ENCODE measurements at places on chromosomes 3 and 15.

- peaks cover 20% of the 10 kb centered on the region for H3K4me1 ChIP-seq
- peaks cover 21% of the 10 kb centered on the region for H3K36me3 ChIP-seq
- H3K27ac ChIP-seq = no peak overlapping the region
- DNase-seq = no peak
Measured at GRCh38 chr15:43100971-43101370, 4.9 kb downstream of the UBR1 start.

GRCh38 chr3:169454823-169455222, 208.7 kb downstream of the MECOM start:
- no peaks in the 10 kb centered on the region for H3K4me1 ChIP-seq
- no peaks in the 10 kb centered on the region for H3K36me3 ChIP-seq
- DNase-seq = no peak
- no peak overlapping the region for H3K4me3 ChIP-seq
- no peaks in the 10 kb centered on the region for H3K27me3 ChIP-seq

DNA sequence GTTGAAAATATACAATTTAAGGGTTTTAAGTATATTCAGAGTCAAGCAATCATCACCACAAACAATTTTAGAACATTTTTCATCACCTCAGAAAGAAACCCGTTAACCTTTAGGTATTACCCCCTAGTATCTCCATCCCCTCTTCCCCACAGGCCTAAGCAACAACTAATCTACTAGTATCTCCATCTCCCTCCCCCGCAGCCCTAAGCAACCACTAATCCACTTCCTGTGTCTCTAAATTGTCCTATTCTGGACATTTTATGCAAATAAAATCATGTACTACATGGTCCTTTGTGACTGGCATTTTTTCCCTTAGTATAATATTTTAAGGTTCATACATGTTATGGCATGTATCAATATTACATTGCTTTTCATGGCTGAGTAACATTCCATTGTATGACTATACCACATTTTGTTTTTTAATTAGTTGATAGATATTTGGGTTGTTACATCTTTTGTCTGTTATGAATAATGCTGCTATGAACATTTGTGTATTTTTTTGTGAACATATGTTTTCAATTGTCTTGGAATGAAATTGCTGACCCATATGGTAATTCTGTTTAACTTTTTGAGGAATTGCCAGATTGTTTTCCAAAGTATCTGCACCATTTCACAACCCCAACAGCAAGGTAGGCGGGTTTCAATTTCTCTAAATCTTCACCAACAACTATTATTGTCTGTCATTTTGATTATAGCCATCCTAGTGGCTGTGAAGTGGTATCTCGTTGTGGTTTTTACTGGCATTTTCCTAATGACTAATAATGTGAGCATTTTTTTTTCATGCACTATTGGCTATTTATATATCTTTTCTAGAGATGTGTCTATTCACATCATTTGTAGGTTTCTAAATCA, 215.6 kb upstream of the CD96 start:
- H3K27me3 ChIP-seq = no peaks in the 10 kb centered on the region
- H3K4me3 ChIP-seq = no peak overlapping the region
- H3K36me3 ChIP-seq = no peaks in the 10 kb centered on the region
- DNase-seq = no peak
- no peaks in the 10 kb centered on the region for H3K4me1 ChIP-seq

DNA sequence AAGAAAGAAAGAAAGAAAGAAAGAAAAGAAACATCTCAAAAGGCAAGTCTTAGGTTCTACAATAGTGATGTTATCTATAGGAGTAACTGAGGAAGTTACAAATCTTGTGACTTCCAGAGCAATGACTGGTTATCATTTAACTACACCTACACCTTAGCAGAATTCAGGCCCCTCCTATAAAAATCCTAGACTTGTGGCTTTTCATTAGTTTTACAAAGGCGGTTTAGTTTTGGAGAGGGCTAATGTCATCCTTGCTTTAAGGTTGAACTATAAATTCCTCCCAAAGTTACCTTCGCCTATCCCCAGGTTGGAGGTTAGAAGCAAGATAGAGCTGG, 4.1 kb upstream of the SCAP start:
- no peaks in the 10 kb centered on the region for H3K27me3 ChIP-seq
- no peak overlapping the region for H3K27ac ChIP-seq
- H3K36me3 ChIP-seq = no peaks in the 10 kb centered on the region
- no peak for DNase-seq
- peaks cover 2% of the 10 kb centered on the region for H3K4me1 ChIP-seq

DNA sequence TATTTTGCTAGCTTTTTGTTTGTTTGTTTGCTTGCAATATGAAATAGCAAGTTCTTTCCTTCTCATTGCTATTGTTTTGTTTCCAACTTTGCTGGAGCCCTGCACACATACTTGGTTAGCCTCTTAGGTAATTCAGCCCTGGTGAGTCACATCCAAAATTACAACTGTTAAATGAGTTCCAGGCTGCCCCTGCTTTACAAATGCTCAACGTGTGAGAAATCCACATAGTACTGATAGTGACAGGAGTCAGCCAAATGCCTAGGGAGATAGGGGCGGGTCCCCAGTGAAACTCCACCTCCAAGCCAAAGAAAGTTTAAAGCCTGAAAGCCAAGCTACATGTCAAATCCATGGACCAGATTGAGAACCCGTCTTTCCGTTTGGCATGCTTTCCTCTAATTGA, 81.3 kb upstream of the RNF7 start:
- H3K4me3 ChIP-seq = no peak overlapping the region
- H3K36me3 ChIP-seq = no peaks in the 10 kb centered on the region
- H3K4me1 ChIP-seq = peaks cover 15% of the 10 kb centered on the region
- H3K27ac ChIP-seq = no peak overlapping the region
- DNase-seq = no peak

DNA sequence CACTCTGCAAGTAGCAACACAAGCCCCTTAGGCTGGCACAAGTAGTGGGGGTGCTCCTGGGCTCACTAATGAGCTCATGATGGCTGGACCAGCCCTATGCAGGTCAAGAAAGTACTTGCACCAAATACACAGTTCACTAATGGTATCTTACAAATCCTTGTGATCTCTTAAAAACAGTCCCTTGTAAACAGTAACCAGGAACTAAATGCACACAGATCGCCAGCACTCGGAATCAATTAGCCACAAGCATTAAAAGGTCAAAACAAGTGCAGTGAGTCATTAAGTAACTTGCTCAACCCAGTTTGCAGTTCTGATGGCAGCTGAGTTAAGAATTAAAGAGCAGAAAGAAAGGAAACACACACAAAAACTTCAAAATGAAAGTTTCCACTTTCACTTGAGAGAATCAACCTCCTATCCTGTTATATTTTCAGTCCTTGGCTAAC, 43.2 kb downstream of the ARHGEF3 start:
- no peak overlapping the region for H3K4me3 ChIP-seq
- H3K27me3 ChIP-seq = no peaks in the 10 kb centered on the region
- DNase-seq = peak; percentile 94

DNA sequence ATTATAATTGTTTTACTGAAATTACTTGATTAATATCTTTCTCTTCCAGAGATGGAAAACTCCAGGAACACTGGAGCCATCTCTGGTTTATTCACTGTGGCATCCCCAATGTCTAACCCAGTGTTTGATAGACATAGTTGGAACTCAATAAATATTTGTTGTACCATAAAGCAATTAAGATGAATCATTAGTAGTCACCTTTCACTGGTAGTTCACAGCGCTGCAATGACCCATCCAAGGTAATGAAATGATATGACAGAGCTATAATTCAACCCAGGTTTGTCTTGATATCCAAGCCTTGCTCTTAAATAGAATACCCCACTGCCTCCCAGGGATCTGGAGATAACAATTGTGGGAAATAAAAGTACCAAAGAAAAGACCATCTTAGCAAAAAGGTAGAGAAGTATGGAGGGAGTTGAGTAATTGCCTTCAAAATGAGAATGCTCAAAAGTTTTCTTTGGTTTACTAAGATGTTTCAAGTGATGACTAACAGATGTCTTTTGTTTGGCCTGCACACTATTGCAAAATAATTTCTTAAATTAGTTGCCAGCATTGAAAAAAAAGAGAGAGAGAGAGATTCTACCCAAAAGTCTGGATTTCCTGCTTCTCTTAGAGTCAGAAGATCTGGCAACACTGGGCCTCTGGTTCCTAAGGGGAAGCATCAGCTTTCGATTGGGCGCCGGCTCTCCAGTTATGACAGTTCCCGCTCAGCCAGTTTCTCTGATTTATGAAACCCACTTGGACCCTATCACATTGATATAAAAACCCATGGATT, 348.5 kb downstream of the ERC2 start:
- peak; percentile 81 for DNase-seq
- H3K27ac ChIP-seq = peak overlapping the region; percentile 31
- H3K36me3 ChIP-seq = no peaks in the 10 kb centered on the region
- H3K4me1 ChIP-seq = peaks cover 16% of the 10 kb centered on the region
- H3K4me3 ChIP-seq = no peak overlapping the region

GRCh38 chr3:179321668-179322285, 1.1 kb upstream of the ZNF639 start:
- peak overlapping the region; percentile 95 for H3K4me3 ChIP-seq
- peak overlapping the region; percentile 93 for H3K27ac ChIP-seq
- no peaks in the 10 kb centered on the region for H3K36me3 ChIP-seq
- peak; percentile 79 for DNase-seq

- DNase-seq = no peak
- H3K27me3 ChIP-seq = no peaks in the 10 kb centered on the region
- no peak overlapping the region for H3K4me3 ChIP-seq
Measured at GRCh38 chr3:192090586-192090985, 629.6 kb downstream of the PYDC2 start.

- no peaks in the 10 kb centered on the region for H3K36me3 ChIP-seq
- peaks cover 55% of the 10 kb centered on the region for H3K4me1 ChIP-seq
- no peak for DNase-seq
- H3K4me3 ChIP-seq = no peak overlapping the region
- peak overlapping the region; percentile 97 for H3K27ac ChIP-seq
- H3K27me3 ChIP-seq = no peaks in the 10 kb centered on the region
Measured at GRCh38 chr3:115804713-115805119, 181.4 kb downstream of the GAP43 start.

DNA sequence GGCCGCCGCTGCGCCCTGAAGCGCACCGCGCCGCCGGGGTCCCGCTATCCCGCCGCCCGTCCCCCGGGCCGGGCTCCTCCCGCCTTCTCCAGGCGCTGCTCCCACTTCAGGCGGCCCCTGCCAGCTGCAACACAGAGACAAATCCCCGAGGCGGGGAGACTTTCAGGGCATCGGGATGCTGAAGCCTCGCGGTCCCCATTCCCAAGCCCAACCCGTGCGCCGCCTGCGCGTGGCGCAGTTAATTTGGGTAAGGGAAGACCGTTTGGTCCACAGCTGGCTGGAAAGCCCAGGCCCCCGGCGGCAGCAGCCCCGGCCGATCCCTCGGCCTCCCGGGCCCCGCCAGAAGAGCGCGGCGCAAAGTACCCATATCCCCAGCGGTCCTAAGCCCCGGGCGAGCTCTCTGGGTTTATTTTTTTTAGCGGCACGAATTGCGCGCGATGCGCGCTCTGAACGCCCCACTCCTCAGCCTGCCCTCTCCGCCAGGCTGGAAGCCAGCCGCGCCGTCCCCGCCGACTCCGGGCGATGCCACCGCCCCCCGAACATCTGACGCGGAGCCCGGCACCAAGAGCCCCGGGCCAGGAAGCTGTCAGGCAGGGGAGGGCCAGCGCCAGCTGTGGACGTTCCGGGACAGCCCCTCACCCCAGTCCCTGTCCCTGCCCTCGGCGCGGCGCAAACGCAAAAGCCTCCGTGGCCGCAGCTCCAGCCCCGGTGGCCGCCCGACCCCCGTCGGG, 517 bp downstream of the FBN1 start:
- no peaks in the 10 kb centered on the region for H3K27me3 ChIP-seq
- H3K4me1 ChIP-seq = peaks cover 42% of the 10 kb centered on the region
- peak overlapping the region; percentile 94 for H3K27ac ChIP-seq
- H3K36me3 ChIP-seq = peaks cover 37% of the 10 kb centered on the region

DNA sequence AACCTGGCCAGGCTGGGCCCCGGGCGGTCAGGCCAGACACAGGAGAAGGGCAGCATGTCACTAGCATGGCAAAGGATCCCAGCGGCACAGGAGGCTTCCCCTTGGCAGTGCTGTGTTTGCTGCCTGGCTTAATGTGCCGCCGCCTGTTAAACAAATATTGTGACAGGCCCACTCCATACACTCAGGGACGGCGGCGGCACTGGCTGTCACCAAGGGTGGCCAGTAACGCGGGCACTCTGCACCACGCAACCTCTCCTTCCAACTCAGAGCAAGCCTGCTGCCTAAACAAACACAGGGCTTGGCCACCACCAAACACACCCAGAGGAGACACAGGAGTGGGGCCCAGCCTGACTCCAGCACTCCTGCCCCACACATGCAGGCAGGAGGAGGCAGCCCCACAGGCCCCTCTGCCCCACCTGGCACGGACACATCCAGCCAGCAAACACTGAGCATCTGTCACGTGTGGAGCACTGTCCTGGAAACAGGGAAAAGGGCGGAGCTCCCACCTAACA, 48.0 kb downstream of the TPRA1 start:
- peak; percentile 65 for DNase-seq
- no peak overlapping the region for H3K4me3 ChIP-seq
- H3K27me3 ChIP-seq = peaks cover 12% of the 10 kb centered on the region
- H3K4me1 ChIP-seq = no peaks in the 10 kb centered on the region

GRCh38 chr15:25065876-25066275, 111.1 kb downstream of the SNRPN start:
- H3K27ac ChIP-seq = no peak overlapping the region
- DNase-seq = no peak
- H3K36me3 ChIP-seq = peaks cover 84% of the 10 kb centered on the region
- no peak overlapping the region for H3K4me3 ChIP-seq
- H3K27me3 ChIP-seq = no peaks in the 10 kb centered on the region

GRCh38 chr3:150602426-150603152, 532 bp upstream of the SELENOT start:
- H3K36me3 ChIP-seq = no peaks in the 10 kb centered on the region
- no peak for DNase-seq
- H3K27ac ChIP-seq = peak overlapping the region; percentile 71
- no peaks in the 10 kb centered on the region for H3K27me3 ChIP-seq
- peaks cover 41% of the 10 kb centered on the region for H3K4me1 ChIP-seq

- peaks cover 56% of the 10 kb centered on the region for H3K4me1 ChIP-seq
- DNase-seq = peak; percentile 91
- no peaks in the 10 kb centered on the region for H3K27me3 ChIP-seq
- H3K27ac ChIP-seq = peak overlapping the region; percentile 92
- peak overlapping the region; percentile 14 for H3K4me3 ChIP-seq
Measured at GRCh38 chr15:62469874-62470688, 305.0 kb upstream of the C2CD4B start.

GRCh38 chr15:93141371-93141794, 52.4 kb upstream of the RGMA start:
- H3K27me3 ChIP-seq = no peaks in the 10 kb centered on the region
- H3K4me1 ChIP-seq = no peaks in the 10 kb centered on the region
- H3K36me3 ChIP-seq = no peaks in the 10 kb centered on the region
- no peak for DNase-seq

DNA sequence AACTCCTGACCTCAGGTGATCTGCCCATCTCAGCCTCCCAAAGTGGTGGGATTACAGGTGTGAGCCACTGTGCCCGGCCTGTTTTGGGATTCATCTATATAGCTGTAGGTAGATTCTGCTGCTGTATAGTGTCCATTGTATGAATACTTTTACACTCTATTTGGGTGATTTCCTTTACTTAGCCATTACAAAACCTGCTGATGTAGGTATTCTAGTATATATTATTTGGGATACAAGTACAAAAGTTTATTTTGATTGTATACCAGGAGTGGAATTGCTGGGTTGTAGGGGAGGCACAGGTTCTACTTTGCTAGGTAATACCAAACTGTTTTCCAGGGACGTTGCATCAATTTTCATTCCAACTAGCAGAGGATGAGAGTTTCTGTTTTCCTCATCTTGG, 9.5 kb upstream of the OXSR1 start:
- peaks cover 9% of the 10 kb centered on the region for H3K4me1 ChIP-seq
- H3K36me3 ChIP-seq = no peaks in the 10 kb centered on the region
- no peak for DNase-seq
- no peak overlapping the region for H3K27ac ChIP-seq
- H3K4me3 ChIP-seq = no peak overlapping the region

Data from osteoblast (primary cell).